ENCODE measurements at places on chromosomes 11 and 22. TPM values are rescaled to one million over a fixed set of nuclear protein-coding genes. Genes with fewer than 3 reads are reported as not detected.

- peak; percentile 52 for DNase-seq
- H3K4me1 ChIP-seq: no peaks in the 10 kb centered on the region
- no peaks in the 10 kb centered on the region for H3K36me3 ChIP-seq
- no peak overlapping the region for H3K4me3 ChIP-seq
- H3K27ac ChIP-seq: no peak overlapping the region
- H3K27me3 ChIP-seq: peaks cover 25% of the 10 kb centered on the region
Observed at GRCh38 chr11:88103337-88104206, 71.7 kb downstream of the RAB38 start.

GRCh38 chr22:45837508-45837907 is 139.5 kb downstream of the WNT7B start:
- peaks cover 6% of the 10 kb centered on the region for H3K4me1 ChIP-seq
- no peak overlapping the region for H3K4me3 ChIP-seq
- no peak overlapping the region for H3K27ac ChIP-seq
- no peaks in the 10 kb centered on the region for H3K36me3 ChIP-seq
- H3K27me3 ChIP-seq: no peaks in the 10 kb centered on the region

Gene MB
- total RNA-seq: 0.20 TPM

DNA sequence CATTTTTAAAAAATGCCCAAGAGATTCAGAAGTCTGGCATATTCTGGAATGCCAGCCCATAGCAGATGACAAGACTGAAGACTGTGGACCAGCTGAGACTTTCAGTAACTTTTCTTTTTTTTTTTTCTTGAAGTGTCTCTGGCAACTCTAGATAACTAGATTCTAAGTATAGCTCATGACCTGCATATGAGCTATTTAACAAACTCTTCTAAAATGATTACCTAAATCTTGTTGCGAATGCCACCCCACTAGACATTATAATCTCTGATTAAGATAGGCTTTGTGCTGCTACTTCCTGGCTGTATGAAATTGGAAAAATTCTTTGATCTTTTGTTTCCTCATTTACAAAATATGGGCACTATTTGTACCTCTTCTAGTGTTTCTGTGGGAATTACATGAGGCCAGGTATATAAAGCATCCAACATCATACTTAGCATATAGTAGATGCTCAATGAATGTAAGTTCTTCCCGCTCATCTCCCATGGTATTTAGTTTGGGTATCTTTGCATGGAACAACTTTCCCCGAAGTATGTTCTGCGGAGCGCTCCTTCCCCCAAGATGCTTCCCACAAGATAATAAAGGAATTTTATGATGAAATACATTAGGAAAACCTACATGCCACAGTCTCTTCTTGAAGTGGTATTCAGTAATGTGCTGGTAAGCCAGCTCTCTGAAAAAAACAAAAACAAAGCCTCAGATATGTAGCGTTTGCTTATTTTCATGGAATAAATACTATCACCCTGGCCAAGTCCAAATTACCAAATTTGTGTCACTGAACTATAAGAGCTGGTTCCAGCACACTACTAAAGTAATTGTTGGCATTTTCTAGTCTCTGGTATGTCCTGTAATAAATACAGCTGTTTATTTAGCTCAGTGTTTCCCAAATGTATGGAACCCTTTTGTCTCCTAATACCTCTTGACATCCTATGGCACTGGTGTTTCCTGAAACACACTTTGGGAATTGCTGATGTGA is 86.8 kb upstream of the TIMP3 start:
- H3K27me3 ChIP-seq: no peaks in the 10 kb centered on the region
- no peak overlapping the region for H3K27ac ChIP-seq
- H3K36me3 ChIP-seq: no peaks in the 10 kb centered on the region
- no peaks in the 10 kb centered on the region for H3K4me1 ChIP-seq

GRCh38 chr22:19962246-19962908 is 20.8 kb upstream of the TXNRD2 start:
- no peak overlapping the region for H3K4me3 ChIP-seq
- peak; percentile 75 for DNase-seq
- peaks cover 2% of the 10 kb centered on the region for H3K4me1 ChIP-seq
- H3K36me3 ChIP-seq: no peaks in the 10 kb centered on the region
- no peak overlapping the region for H3K27ac ChIP-seq
- H3K27me3 ChIP-seq: no peaks in the 10 kb centered on the region

DNA sequence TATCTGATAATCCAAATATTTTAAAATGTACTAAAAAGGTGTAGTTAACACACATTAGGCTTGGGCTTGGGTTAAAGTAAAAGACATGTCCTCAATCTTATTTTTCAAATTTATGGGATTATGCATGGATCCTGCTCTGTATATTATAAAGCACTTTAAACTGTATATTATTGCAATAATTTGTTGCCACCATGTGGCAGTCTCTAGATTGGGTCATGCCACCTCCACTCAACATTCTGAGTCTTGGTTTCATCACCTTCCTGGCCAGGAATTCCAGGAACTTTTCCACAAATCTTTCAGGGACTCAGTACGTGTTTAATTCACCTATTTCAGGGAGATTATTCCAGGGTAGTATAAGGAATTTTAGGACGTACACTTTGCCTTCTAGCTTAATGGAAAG is 695.5 kb downstream of the FAM181B start:
- H3K27ac ChIP-seq: no peak overlapping the region
- no peaks in the 10 kb centered on the region for H3K36me3 ChIP-seq
- no peak overlapping the region for H3K4me3 ChIP-seq
- DNase-seq: no peak

Gene HTR3A
- total RNA-seq: not detected

- H3K4me1 ChIP-seq: peaks cover 30% of the 10 kb centered on the region
- no peaks in the 10 kb centered on the region for H3K36me3 ChIP-seq
- peaks cover 3% of the 10 kb centered on the region for H3K27me3 ChIP-seq
- no peak overlapping the region for H3K4me3 ChIP-seq
Observed at GRCh38 chr11:121318848-121319834, 26.6 kb downstream of the SC5D start.

Gene CEP126
- total RNA-seq: 0.50 TPM

Gene HSPB2
- total RNA-seq: not detected

- H3K4me1 ChIP-seq: no peaks in the 10 kb centered on the region
- no peak overlapping the region for H3K27ac ChIP-seq
- H3K27me3 ChIP-seq: no peaks in the 10 kb centered on the region
- no peak for DNase-seq
Observed at GRCh38 chr11:82384308-82384707, 349.4 kb downstream of the FAM181B start.

- H3K27me3 ChIP-seq: no peaks in the 10 kb centered on the region
- H3K27ac ChIP-seq: peak overlapping the region; percentile 61
- peaks cover 15% of the 10 kb centered on the region for H3K4me1 ChIP-seq
- peaks cover 20% of the 10 kb centered on the region for H3K36me3 ChIP-seq
Observed at GRCh38 chr11:111836721-111837120, 34.7 kb downstream of the ALG9 start.

- no peak overlapping the region for H3K27ac ChIP-seq
- peaks cover 76% of the 10 kb centered on the region for H3K4me1 ChIP-seq
- no peaks in the 10 kb centered on the region for H3K27me3 ChIP-seq
Observed at GRCh38 chr11:12122083-12122482, 11.7 kb downstream of the MICAL2 start.

GRCh38 chr11:77059806-77060205 is 7.0 kb upstream of the CAPN5 start:
- no peak overlapping the region for H3K27ac ChIP-seq
- no peak overlapping the region for H3K4me3 ChIP-seq
- H3K4me1 ChIP-seq: no peaks in the 10 kb centered on the region
- no peaks in the 10 kb centered on the region for H3K36me3 ChIP-seq

All from activated CD4-positive, alpha-beta T cell treated with anti-CD3 and anti-CD28 coated beads, Interleukin-2, amount 10 ng/mL, durations not matched to agents 7 days and 5 days (primary cell).